ENCODE measurements at places on chromosomes 3 and 15.

GRCh38 chr15:40500568-40501330 lies 30.0 kb downstream of the CHST14 start:
- no peak for DNase-seq

DNA sequence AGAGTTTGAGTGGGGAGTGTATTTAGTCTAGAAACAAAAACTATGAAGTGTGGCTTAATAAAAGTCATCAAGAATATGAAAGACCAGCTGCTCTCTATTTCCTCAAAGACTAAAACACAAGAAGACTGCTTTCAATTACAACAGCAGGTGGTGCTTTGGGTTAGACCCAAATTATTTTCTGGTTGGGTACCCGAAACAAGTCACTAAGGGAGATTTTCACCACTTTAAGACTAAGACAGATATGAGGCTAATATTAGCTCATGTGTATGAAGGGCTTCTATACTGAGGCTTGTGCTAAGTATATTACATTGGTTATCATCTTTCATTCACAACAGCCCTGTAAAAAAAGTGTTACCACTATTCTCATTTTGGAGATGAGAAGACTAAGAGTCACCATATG lies 43.1 kb downstream of the COL8A1 start:
- DNase-seq = no peak

- no peak for DNase-seq
Observed at GRCh38 chr15:48679952-48680351, 34.4 kb upstream of the FBN1 start.

GRCh38 chr15:74319596-74320351 lies 47.7 kb downstream of the CYP11A1 start:
- peak; percentile 34 for DNase-seq
